ENCODE measurements at places on chromosomes 16 and 17. TPM values are rescaled to one million over a fixed set of nuclear protein-coding genes. Genes with fewer than 3 reads are reported as not detected.

- H3K4me3 ChIP-seq, result no peak overlapping the region
- H3K27ac ChIP-seq, result no peak overlapping the region
- H3K4me1 ChIP-seq, result no peaks in the 10 kb centered on the region
- DNase-seq, result no peak
Measured at GRCh38 chr17:60695960-60696359, 18.3 kb downstream of the BCAS3 start.

DNA sequence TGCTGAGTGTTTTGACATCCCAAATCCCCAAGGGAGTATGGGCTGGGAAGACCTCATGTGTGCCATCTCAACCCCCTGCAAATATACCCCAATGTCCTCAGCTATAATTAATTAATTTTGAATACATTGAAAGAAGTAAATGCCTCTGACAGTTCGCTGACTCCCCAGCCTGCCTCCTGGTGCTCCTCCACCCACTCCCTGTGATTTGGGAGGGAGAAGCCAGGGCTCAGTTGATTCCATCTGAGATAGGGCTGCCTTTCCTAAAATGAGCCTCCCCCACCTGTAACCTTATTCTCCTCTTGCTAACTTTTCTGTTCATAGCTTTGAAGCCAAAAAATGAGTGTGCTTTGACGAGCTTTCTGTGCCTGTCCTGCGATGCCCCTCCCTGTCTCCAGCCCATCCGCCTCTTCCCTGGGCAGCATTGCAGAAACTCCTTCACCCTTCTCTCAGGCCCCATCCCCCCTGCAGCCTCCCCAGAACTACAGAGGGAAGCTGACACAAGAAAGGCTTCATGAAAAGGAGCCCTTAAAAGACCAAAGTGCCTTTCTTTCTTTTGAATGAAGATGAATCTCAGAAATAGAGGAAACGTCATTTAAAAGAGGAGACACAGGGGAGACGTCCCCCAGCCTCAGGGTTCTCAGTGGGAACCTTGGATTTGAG lies 70.3 kb downstream of the HLF start:
- no peaks in the 10 kb centered on the region for H3K4me1 ChIP-seq
- H3K27me3 ChIP-seq, result no peaks in the 10 kb centered on the region
- H3K27ac ChIP-seq, result no peak overlapping the region
- no peaks in the 10 kb centered on the region for H3K36me3 ChIP-seq
- no peak overlapping the region for H3K4me3 ChIP-seq

DNA sequence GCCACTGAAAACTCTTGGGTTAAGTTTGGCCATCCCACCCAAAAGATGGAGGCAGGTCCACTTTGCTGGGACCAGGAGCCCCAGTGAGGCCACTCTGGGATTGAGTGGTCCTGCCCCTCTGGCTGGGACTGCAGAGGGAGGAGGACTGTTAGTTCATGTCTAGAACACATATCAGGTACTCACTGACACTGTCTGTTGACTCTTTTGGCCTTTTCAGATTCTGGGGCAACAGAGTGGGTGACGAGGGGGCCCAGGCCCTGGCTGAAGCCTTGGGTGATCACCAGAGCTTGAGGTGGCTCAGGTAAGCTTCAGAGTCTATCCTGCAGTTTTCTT lies 19.5 kb upstream of the CYLD start:
- H3K4me1 ChIP-seq, result no peaks in the 10 kb centered on the region
- no peak for DNase-seq
- no peak overlapping the region for H3K4me3 ChIP-seq

DNA sequence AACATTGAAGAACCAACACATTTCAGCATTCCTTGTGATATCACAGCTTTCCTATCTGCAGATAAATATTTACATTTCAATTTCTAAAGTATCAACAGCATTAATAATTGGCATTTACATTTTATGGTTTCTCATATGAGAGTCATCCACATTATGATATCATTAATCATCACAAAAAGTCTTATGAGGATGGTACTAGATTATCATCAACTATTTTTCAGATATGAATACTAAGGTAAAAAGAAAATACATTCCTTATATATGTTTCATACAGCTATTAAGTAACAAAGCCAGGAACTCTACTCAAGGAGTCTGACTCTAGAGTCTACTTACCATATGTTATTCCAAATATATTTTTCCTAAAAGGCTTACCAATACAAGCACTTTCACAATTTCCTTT lies 40.7 kb downstream of the ABCA5 start:
- H3K4me3 ChIP-seq, result no peak overlapping the region
- H3K4me1 ChIP-seq, result no peaks in the 10 kb centered on the region
- no peak for DNase-seq
- no peaks in the 10 kb centered on the region for H3K36me3 ChIP-seq

- H3K36me3 ChIP-seq, result peaks cover 10% of the 10 kb centered on the region
- no peaks in the 10 kb centered on the region for H3K27me3 ChIP-seq
- DNase-seq, result no peak
- no peak overlapping the region for H3K27ac ChIP-seq
Measured at GRCh38 chr17:38369124-38369886, 17.7 kb downstream of the SOCS7 start.

DNA sequence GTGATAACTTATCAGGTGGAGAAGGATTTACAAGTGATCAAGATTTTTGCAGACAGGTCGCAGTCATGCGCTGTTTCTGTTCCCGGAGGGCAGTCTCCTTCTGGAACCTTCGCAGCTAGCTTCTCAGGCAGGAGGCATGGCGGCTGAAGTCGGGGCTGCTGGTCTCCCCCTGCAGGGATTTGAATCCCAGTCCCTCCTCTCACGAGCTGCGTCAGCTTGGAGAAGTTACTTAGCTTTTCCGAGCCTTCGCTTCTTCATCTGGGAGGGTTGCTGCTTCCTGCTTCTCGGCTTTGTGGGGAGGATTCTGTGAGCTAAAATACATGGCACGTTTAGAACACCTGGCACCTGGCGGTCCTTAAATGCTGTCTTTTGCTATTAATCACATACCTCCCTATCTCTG lies 287.8 kb upstream of the FOXF1 start:
- H3K27me3 ChIP-seq, result no peaks in the 10 kb centered on the region
- no peak overlapping the region for H3K27ac ChIP-seq

DNA sequence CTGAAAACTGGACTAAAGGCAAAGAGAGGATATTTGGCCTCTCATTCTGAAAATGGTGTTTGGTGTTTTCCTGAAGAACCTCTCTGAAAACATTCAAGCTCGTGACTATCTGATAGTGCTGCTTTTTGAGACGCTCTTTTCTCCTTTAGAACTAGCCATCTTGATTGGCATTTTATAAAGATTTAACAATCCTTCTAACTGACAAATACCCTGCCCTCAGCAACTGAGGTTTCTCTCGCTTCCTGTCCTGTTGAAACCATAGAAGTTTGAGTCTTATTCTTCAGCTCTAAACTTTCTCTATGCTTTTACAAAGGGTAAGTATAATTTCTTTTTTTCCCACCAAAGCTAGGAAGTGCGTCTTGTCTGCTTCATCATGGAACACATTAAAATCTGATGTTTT lies 13.3 kb downstream of the CNEP1R1 start:
- H3K4me3 ChIP-seq, result no peak overlapping the region
- H3K27me3 ChIP-seq, result no peaks in the 10 kb centered on the region
- no peaks in the 10 kb centered on the region for H3K4me1 ChIP-seq
- no peak for DNase-seq
- H3K27ac ChIP-seq, result no peak overlapping the region

DNA sequence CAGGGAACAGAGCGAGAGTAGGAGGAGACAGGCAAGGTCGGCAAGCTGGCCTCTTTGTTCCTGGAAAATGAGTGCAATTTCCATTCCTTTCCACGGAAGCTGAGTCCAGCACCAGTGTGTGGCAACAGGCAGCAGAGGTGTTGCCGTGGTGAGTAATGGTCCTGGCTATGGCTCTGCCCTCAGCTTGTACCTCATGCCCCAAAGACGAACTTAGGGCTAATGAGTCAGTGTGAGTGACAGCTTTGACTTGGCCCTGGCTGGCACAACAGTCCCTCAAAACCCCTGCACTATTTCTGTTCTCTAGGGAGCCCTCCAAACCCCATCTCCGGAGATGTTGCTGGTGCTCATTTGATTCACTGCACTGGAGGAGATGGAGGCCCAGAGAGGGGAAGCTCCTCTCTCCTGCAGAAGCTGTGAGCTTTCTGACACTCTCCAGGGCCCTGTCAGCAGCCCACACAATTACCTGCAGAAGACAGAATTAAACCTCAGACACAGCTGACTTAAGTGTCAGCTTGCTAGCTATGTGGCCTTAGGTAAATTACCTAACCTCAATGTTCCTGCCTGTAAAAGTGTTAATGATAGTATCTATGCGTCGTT lies 129.9 kb downstream of the TMEM132E start:
- H3K4me1 ChIP-seq, result no peaks in the 10 kb centered on the region
- no peak for DNase-seq
- H3K36me3 ChIP-seq, result no peaks in the 10 kb centered on the region
- no peak overlapping the region for H3K4me3 ChIP-seq
- no peaks in the 10 kb centered on the region for H3K27me3 ChIP-seq

GRCh38 chr16:63361032-63361624 lies 1324.9 kb upstream of the CDH8 start:
- no peak overlapping the region for H3K4me3 ChIP-seq
- no peaks in the 10 kb centered on the region for H3K27me3 ChIP-seq
- no peaks in the 10 kb centered on the region for H3K36me3 ChIP-seq
- no peak overlapping the region for H3K27ac ChIP-seq
- no peaks in the 10 kb centered on the region for H3K4me1 ChIP-seq
- no peak for DNase-seq

DNA sequence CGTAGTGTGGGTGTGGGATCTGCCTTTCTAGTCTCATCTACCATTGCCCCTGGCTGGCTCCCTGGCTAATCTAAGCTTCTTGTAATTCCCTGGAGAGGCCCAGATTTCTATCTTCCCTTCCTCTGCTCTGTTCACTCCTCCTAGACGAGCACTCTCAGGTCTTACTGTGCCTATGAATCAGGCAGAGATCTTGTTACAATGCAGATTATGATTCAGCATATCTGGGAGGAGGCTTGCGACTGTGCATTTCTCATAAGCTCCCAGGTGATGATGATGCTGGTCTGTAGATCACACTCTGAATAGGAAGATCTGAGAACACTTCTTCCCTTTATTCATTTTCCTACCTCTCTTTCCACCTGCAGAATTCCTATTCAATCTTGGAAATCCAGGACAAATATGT lies 200.1 kb downstream of the CBLN1 start:
- H3K27me3 ChIP-seq, result no peaks in the 10 kb centered on the region
- no peak overlapping the region for H3K4me3 ChIP-seq
- H3K4me1 ChIP-seq, result no peaks in the 10 kb centered on the region
- H3K27ac ChIP-seq, result no peak overlapping the region

DNA sequence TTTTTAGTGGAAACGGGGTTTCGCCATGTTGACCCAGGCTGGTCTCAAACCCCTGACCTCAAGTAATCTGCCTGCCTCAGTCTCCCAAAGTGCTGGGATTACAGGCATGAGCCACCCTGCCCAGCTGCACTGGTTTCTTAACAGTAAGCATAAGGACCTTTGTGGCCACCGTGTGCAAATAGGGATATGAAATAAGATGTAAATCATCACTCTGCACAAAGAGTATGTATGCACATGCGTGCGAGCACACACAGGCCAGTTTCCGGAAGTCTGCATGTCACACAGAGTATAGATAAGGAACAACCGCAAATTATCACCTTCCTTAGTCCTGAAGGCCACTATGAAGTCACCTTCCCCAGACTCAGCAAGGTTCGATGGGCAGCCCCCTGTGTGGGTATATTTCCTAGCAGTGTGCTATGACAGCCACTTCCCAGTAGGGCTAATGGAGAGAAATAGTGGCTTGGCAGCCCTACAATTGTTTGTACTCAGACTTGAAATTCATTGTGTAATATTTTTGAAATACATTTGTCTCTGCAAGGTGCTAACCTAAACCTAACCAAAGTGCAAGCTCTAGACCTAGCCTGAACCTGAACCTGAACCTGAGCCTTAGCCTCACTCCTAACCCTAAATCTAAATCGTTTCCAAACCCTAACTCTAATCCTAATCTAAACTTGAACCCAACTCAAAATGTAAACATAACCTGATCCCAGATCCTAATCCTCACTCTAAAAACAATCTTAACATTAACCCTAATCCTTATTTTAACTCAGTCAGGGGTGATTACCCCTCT lies 48.4 kb upstream of the SKAP1 start:
- no peak for DNase-seq
- no peaks in the 10 kb centered on the region for H3K4me1 ChIP-seq
- no peaks in the 10 kb centered on the region for H3K36me3 ChIP-seq
- H3K4me3 ChIP-seq, result no peak overlapping the region

DNA sequence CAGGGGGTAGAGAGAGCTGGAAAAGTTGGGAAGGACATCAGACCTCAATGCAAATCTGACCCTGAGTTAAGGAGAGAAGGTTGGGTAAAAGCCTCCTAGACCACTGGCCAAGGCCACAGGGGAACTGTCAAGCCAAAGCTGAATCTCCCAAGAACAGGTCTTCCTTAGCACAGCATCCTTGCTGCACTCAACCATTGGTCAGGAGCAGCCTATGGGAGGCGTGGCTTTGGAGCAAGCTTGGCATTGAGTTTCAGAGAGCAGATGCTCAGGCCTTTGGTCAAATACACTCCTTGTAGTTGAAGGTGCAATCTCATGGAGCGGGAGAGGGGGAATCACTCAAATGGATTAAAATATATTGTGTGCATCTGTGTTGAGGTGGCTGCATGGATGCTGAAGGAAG lies 21.8 kb downstream of the SOX9 start:
- DNase-seq, result no peak
- no peak overlapping the region for H3K27ac ChIP-seq
- H3K4me3 ChIP-seq, result no peak overlapping the region

DNA sequence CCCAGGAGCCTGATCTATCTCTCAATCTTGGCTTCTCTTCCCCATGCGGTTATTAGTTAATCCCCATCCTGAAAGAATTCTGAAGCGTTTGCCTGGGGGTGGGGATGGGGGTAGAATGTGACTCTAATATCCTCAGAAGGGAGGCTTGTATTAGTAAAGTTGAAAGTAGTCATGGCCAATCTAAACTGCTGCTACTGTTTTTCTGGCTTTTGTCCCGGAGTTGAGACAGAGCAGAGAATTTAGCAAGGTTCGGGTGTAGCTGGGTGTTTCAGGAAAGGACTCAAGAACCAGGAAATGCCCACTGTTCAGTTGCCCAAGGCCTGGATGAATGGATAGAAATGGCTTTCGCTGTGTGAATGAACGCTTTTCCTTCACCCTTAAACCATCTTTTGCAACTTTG lies 17.6 kb upstream of the ITGAM start:
- H3K4me1 ChIP-seq, result no peaks in the 10 kb centered on the region
- H3K27ac ChIP-seq, result no peak overlapping the region
- H3K27me3 ChIP-seq, result no peaks in the 10 kb centered on the region
- no peaks in the 10 kb centered on the region for H3K36me3 ChIP-seq
- no peak for DNase-seq

USB1 gene
- total RNA-seq, result 31.8 TPM

CCL17 gene
- total RNA-seq, result 0.94 TPM

MYL4 gene
- total RNA-seq, result not detected

ZNF598 gene
- total RNA-seq, result 31.0 TPM

PIRT gene
- total RNA-seq, result 0.18 TPM

Measured in aorta (tissue), 5 donors.